Fibroblast of villous mesenchyme (primary cell): ENCODE measurements at places on chromosomes 7 and 10.

- no peak for DNase-seq
Observed at GRCh38 chr10:85619832-85620231, 746.8 kb downstream of the GRID1 start.

GRCh38 chr7:104241538-104242209 is 33.9 kb upstream of the ORC5 start:
- DNase-seq = no peak

- DNase-seq = peak; percentile 42
Observed at GRCh38 chr7:50690541-50691011, 92.1 kb downstream of the GRB10 start.

DNA sequence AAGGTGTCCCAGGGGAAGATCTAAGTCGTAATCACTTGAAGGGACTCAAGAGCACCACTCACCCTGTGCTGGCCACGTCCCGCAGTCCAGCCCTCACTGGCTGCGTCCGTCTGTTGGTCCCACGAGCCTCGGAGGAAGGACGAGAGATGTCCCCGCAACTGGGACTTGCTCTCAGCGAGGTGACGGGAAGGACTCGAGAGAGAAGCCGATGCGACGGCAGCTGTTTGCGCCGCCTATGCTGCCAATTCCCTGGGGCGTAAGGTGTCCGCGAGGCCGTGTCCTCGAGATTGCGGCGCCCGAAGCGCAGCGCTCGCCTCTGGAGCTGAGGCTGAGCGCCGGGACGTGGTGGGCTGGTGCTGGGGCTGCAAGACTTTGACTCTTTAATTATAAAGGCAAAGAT is 100.6 kb upstream of the SEMA3E start:
- no peak for DNase-seq

GRCh38 chr7:51020944-51021343 is 238.2 kb upstream of the GRB10 start:
- DNase-seq = no peak

DNA sequence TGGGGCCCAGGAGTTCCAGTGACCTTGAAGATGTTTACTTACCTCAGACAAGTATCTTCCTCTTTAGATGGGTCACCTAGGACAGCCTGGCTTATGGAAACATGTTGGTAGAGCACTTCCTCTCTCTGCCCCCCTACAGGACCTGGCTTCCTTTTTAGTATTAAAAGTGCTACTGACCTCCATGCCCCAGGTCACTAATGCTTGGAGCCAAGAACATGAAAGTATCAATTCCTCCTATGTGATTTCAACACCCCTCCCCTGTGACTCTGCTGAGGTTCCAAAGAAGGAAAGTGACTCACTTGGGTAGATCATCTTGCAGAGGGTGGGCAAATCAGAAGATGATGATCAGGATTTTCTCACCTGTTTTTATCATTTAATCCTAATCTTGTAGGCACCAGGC is 125.3 kb upstream of the CCDC6 start:
- no peak for DNase-seq
